ENCODE measurements at places on chromosomes 3 and 15. TPM values are rescaled to one million over a fixed set of nuclear protein-coding genes. Genes with fewer than 3 reads are reported as not detected.

Gene COL8A1
- total RNA-seq: 24.7 TPM

Gene ZNF860
- total RNA-seq: under 0.01 TPM

Gene MUC20
- total RNA-seq: under 0.01 TPM

Gene LRTM1
- not detected for total RNA-seq

Gene IL20RB
- 0.51 TPM for total RNA-seq

Gene PP2D1
- not detected for total RNA-seq

Gene CERS3
- not detected for total RNA-seq

Gene PLA1A
- total RNA-seq: 0.26 TPM

Gene REC114
- total RNA-seq: not detected

Gene SKOR1
- total RNA-seq: 0.17 TPM

Gene PSTPIP1
- 0.77 TPM for total RNA-seq

Gene SAMD7
- total RNA-seq: not detected

Data from fibroblast of lung (primary cell).